ENCODE measurements at places on chromosomes 12 and 14. TPM values are rescaled to one million over a fixed set of nuclear protein-coding genes. Genes with fewer than 3 reads are reported as not detected.

GRCh38 chr12:59186451-59186850 is 266.1 kb upstream of the LRIG3 start:
- DNase-seq: peak; percentile 66

GRCh38 chr12:124497039-124497438 is 70.4 kb downstream of the NCOR2 start:
- DNase-seq: peak; percentile 45

DNA sequence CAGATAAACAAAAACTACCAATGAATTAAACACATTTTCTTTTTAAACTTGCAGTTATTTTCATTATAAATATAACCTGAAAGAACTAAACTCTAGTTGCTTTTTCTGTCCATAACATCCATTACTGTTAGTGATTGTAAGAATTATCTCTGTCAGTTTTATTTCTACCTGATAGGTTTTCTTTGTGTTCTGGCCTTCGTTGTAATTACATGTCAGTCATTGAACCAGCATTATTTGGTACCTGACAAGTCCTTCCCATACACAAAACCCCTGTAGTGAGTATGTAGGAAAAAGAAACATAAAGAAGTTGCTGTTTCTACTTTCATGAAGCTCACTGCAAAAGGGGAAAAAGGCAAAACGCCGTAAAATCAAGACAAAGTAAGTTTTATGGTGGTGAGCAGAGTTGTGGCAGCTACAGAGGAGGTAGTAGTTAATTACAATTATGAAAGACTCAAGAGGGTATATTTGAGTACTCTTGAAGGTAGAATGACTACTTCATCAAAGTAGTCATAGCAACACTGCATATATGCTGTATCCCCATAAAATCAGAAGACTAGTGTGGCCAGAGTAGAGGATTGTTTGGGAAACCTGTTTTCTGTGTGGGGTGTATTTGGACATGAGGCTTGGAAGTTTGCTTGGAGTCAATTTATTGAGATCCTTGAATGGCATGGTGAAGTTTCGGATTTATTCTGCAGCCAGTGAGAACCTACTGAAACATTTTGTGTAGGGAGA is 102.8 kb downstream of the SLC5A8 start:
- DNase-seq: no peak

DNA sequence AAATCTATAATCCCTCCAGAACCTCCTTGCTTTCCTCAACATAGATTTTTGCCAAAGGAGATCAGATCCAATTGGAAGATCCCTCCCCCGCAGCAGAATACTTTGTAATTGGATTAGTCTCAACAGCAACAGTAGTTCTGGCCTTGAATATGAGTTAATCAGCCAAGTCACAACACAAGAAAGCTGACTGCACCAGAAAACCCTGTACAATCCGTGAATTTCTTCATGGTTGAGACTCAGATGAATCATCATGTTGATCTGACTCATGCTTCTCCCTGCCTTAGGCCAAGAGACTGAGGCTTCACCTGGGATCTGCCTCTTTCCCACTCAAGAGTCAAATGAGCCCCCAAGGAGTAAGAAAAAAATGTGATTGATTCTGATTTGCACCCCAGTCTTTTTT is 3.0 kb upstream of the METTL17 start:
- DNase-seq: peak; percentile 44

DNA sequence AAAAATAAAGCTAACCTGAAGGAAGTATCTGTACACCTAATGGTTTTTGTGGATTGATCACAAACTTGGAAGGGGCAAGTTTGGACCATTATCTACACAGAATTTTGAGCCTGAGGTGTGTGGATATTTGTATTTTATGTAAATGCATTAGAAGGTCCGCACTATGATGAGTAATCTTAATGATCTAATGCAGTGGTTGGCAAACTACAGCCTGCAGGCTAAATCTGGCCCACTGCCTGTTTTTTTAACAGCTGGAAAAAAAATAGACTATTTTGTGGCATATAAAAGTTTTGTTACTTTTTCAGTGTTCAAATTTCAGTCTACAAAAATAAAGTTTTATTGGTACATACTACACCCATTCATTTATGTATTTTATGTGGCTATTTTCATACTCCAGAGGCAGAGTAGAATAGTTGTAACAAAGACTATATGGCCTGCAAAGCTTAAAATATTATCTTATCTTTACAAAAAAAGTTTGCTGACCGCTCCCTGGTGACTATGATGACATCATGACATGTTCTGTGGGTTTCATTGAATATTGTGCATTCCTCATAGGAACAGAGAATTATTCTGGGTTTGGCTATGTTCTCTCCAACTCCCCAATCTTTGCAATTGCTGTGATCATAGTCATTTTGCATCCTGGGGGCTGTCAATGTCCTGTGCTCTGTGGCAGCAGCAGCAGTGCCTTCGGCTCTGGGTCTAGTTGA is 962.6 kb upstream of the FBXO33 start:
- no peak for DNase-seq

The SLC25A47 gene
- 0.15 TPM for polyA plus RNA-seq

The ADSS1 gene
- 33.8 TPM for polyA plus RNA-seq

GRCh38 chr14:64844969-64845536 is 34.7 kb downstream of the SPTB start:
- DNase-seq: no peak

The ZNF385A gene
- 11.3 TPM for polyA plus RNA-seq
